SK-N-SH (cell line): ENCODE measurements at places on chromosomes 13 and 19.

DNA sequence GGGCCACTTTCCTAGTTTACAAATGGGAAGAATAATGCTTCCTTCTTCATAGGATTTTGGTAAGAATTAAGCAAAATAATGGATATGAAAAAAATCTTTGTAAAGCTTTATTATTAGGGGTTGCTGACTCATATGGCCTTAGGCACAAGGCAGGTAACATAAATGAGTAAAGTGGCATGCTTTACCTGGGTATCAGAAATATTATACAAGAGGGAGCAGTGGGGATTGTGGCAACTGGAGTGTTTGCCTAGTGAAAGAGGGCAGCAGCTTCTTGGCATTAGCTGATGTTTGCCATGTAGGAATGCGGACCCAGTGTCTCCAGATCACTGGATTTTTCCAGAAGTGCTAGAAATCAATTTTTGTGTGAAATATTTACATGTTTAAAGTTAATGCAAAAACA lies 19.5 kb downstream of the WDFY2 start:
- H3K27me3 ChIP-seq: no peaks in the 10 kb centered on the region
- no peaks in the 10 kb centered on the region for H3K36me3 ChIP-seq
- no peak overlapping the region for H3K27ac ChIP-seq
- DNase-seq: no peak

DNA sequence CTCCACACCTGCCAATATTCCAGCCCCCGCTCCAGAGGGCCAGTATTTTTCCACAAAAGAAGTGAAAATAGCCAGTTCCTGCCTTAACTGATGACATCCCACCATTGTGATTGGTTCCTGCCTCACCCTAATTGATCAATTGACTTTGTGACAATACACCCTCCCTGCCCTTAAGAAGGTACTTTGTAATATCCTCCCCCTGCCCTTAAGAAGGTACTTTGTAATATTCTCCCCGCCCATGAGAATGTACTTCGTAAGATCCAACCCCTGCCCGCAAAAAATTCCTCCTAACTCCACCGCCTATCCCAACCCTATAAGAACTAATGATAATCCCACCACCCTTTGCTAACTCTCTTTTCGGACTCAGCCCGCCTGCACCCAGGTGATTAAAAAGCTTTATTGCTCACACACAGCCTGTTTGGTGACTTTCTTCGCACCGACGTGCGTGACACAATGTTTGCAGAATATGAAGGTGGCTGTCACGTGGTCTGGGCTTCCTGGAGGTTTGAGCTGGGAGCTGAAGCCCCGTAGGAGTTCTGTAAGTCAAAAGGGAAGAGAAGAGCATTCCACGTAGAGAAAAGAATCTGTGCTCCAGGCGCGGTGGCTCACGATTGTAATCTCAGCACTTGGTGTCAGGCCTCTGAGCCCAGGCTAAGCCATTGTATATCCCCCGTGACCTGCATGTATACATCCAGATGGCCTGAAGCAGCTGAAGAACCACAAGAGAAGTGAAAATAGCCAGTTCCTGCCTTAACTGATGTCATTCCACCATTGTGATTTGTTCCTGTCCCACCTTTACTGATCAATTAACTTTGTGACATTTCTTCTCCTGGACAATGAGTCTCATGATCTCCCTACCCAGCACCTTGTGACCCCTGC lies 6.2 kb upstream of the FUT3 start:
- no peak for DNase-seq
- H3K27me3 ChIP-seq: peaks cover 18% of the 10 kb centered on the region
- H3K27ac ChIP-seq: no peak overlapping the region
- H3K36me3 ChIP-seq: no peaks in the 10 kb centered on the region
- no peaks in the 10 kb centered on the region for H3K4me1 ChIP-seq

GRCh38 chr13:20782116-20782708 lies 8.5 kb upstream of the EEF1AKMT1 start:
- H3K27ac ChIP-seq: no peak overlapping the region
- H3K36me3 ChIP-seq: peaks cover 35% of the 10 kb centered on the region
- H3K4me3 ChIP-seq: no peak overlapping the region
- H3K4me1 ChIP-seq: no peaks in the 10 kb centered on the region

GRCh38 chr13:51645154-51645650 lies 60.9 kb downstream of the WDFY2 start:
- peaks cover 18% of the 10 kb centered on the region for H3K4me1 ChIP-seq
- H3K36me3 ChIP-seq: no peaks in the 10 kb centered on the region

DNA sequence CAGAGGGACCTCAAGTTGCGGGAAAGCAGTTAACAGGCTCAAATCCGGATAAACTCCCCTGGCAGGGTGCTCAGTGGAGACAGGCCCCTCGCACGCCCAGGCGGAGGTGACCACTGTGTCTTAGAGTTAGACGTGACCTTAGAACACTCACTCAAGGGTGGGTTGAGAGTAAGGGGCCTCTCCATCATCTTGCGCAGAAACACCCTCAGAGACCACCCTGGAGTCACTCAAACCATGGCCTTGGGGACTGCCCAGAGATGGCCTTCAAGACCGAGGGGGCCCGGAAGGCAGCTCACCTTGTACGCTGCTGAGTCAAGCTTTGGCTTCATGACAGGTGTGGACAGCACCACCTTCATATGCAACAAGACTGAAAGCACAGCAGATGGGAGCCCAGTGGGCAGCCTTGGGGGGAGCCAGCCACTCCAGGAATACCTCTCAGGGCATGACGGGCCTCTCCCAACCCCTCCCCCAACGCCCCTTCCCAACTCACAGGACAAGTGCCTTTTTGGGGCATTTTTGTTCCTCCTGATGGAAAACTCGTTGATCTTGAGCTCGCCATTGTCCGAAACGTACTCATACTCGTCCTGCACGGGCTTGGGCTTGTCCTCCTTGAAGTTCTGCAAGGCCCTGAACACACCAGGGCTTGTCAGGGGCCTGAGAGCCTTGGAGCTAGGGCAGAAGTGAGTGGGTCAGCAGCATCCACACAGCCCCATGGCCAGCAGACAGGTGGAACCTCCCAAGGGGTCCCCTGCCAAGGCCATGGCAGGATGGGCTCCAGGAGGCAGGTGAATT lies 229.2 kb downstream of the TUBA3C start:
- no peaks in the 10 kb centered on the region for H3K36me3 ChIP-seq
- H3K4me1 ChIP-seq: no peaks in the 10 kb centered on the region
- no peak overlapping the region for H3K4me3 ChIP-seq
- no peaks in the 10 kb centered on the region for H3K27me3 ChIP-seq

DNA sequence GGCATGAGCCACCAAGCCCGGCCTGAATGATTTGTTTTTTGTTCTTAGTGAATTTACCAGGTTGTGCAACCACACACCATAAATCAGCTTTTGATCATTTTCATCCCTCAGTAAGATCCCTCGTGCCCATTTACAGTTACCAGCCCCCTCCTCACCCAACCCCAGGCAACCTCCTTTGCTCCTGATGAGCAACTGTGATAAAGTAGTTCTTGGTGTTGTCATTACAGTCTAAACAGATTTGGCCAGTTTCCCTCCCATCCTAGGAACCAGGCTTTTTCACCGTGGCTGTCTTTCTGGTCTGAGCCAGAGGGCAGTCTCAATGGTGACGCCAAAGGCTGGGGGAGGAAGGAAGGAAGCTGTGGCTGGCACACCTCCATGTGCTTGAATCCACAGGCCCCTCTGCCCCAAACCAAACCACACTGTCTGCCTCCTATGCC lies 61.2 kb upstream of the WDFY2 start:
- H3K27ac ChIP-seq: peak overlapping the region; percentile 35; the same call in 1 of the 2 replicates
- H3K36me3 ChIP-seq: no peaks in the 10 kb centered on the region
- H3K27me3 ChIP-seq: no peaks in the 10 kb centered on the region
- no peak overlapping the region for H3K4me3 ChIP-seq

DNA sequence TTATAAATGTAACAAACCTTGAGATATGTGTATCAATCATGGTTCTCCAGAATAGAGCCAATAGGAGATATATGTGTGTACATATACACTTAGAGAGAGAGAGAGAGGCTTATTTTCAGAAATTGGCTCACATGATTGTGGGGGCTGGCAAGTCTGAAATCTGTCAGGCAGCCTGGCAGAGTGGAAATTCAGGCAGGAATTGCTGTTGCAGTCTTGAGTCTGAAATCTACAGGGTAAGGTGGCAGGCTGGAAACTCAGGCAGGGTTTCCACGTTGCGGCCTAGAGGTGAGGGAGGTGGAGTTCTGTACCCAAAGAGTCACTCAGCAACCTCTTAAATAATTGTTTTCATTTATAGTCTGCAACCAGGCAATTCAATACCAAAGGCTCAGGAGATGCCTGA lies 218.4 kb downstream of the B3GLCT start:
- H3K4me1 ChIP-seq: no peaks in the 10 kb centered on the region
- H3K27ac ChIP-seq: no peak overlapping the region

GRCh38 chr19:55485439-55486011 lies 537 bp downstream of the NAT14 start:
- peak overlapping the region; percentile 80 for H3K4me3 ChIP-seq
- H3K36me3 ChIP-seq: peaks cover 7% of the 10 kb centered on the region; the same call in 1 of the 2 replicates
- no peaks in the 10 kb centered on the region for H3K27me3 ChIP-seq
- H3K27ac ChIP-seq: peak overlapping the region; percentile 97

DNA sequence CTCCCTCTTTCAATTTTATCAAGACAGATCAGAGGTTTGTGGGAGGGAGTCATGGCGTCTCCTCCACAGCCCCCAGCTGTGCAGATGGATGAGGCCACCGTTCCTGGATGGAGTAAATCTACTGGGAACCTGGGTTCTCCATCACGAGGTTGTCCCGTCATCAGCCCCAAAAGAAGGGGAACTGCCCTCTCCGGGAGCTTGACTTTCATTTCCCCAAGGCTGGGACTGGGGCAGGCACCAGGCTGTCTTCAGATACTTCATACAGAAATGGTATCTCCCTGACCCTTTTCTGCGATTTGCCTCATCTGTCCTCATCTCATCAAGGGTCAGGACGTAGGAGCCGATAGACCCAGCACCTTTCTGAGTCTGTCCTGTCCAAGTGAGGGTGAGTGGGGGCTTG lies 9.8 kb downstream of the LILRB2 start:
- H3K4me1 ChIP-seq: no peaks in the 10 kb centered on the region
- peaks cover 56% of the 10 kb centered on the region for H3K27me3 ChIP-seq
- H3K36me3 ChIP-seq: no peaks in the 10 kb centered on the region
- DNase-seq: no peak
- H3K27ac ChIP-seq: no peak overlapping the region

DNA sequence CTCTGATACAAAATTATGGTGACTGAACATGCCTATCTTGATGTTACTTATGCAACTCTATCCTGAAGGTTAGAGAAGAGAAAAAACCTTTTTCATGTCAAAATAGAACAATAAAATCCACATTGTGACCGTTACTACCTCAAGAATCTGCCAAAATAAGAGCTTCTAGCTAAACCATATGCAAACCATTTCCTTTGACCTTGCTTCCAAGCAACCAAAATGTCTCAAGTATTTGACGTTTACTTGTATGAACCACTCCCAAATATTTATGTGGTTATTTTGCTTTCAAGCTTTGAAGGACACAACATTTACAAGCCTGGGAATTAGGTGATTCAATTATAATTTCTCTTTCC lies 13.9 kb downstream of the FOXO1 start:
- DNase-seq: no peak
- peaks cover 15% of the 10 kb centered on the region; the same call in 1 of the 2 replicates for H3K4me1 ChIP-seq
- H3K36me3 ChIP-seq: no peaks in the 10 kb centered on the region
- no peak overlapping the region for H3K27ac ChIP-seq
- H3K4me3 ChIP-seq: no peak overlapping the region
- H3K27me3 ChIP-seq: no peaks in the 10 kb centered on the region

- no peak for DNase-seq
- no peaks in the 10 kb centered on the region for H3K4me1 ChIP-seq
- no peak overlapping the region for H3K4me3 ChIP-seq
- no peak overlapping the region for H3K27ac ChIP-seq
- no peaks in the 10 kb centered on the region for H3K36me3 ChIP-seq
Measured at GRCh38 chr13:87093399-87093798, 577.8 kb upstream of the SLITRK5 start.

- peaks cover 14% of the 10 kb centered on the region; the same call in 1 of the 2 replicates for H3K36me3 ChIP-seq
- no peak overlapping the region for H3K4me3 ChIP-seq
- no peak for DNase-seq
Measured at GRCh38 chr13:20609145-20609544, 42.2 kb downstream of the IFT88 start.

GRCh38 chr13:111652676-111653075 lies 332.2 kb downstream of the TEX29 start:
- no peaks in the 10 kb centered on the region; the same call in 1 of the 2 replicates for H3K27me3 ChIP-seq
- H3K4me3 ChIP-seq: no peak overlapping the region
- no peaks in the 10 kb centered on the region for H3K4me1 ChIP-seq
- H3K36me3 ChIP-seq: no peaks in the 10 kb centered on the region
- no peak for DNase-seq

- H3K27ac ChIP-seq: no peak overlapping the region
- H3K36me3 ChIP-seq: peaks cover 24% of the 10 kb centered on the region; the same call in 1 of the 2 replicates
- no peaks in the 10 kb centered on the region for H3K27me3 ChIP-seq
- no peak overlapping the region for H3K4me3 ChIP-seq
- DNase-seq: no peak
Measured at GRCh38 chr19:44869733-44870470, 21.2 kb upstream of the TOMM40 start.

GRCh38 chr19:49585023-49585422 lies 3.9 kb downstream of the PRRG2 start:
- peaks cover 13% of the 10 kb centered on the region; the same call in 1 of the 2 replicates for H3K4me1 ChIP-seq
- no peak overlapping the region for H3K4me3 ChIP-seq
- H3K27ac ChIP-seq: no peak overlapping the region
- DNase-seq: peak; percentile 54
- H3K36me3 ChIP-seq: no peaks in the 10 kb centered on the region
- H3K27me3 ChIP-seq: no peaks in the 10 kb centered on the region

GRCh38 chr19:41910992-41911888 lies 17.0 kb downstream of the ERFL start:
- H3K36me3 ChIP-seq: no peaks in the 10 kb centered on the region
- peaks cover 35% of the 10 kb centered on the region for H3K27me3 ChIP-seq
- no peaks in the 10 kb centered on the region for H3K4me1 ChIP-seq
- DNase-seq: no peak
- no peak overlapping the region for H3K27ac ChIP-seq

DNA sequence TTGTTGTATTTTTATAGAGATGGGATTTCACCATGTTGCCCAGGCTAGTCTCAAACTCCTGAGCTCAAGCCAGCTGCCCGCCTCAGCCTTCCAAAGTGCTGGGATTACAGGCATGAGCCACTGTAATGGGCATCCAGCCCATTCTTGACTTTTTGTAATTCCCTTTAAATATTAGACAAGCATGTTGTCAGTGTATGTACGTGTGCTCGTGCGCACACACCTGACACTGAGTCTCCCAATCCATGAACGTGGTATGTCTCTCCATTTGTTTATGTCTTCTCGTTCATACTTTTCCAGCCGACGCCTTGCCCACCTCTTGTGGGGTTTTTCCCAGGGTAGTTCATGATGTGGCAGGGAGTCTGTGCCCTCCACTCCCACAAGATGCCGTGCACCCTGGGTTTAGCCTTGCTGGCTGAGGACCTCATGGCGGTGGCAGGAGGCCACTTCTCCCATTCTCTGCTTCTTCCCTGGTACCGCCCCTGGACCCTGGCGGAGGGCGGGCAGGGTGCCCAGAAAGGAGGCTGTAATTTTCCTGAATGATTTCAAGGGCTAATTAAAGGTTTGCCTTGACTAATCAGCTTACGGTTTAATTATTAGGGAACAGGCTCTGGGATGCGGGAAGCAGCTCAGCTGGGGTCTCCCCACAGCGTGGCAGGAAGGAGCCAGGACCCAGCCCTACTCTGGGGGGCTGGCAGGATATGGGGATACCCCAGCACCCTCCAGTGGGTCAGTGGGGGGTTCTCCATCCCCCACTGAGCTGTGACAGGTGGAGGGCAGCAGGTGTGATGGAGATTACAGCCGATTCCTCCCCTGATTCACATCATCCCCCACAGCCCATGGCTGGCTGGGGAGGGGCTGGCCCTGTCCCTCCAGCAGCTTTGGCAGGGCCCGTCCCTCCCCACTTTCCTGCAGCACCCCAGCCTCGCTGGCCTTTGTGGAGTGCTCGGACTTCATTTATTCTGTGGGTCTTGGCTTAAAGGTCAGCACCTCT lies 12.9 kb downstream of the PAK4 start:
- no peak overlapping the region for H3K4me3 ChIP-seq
- peaks cover 36% of the 10 kb centered on the region for H3K4me1 ChIP-seq
- DNase-seq: peak; percentile 29
- H3K27ac ChIP-seq: no peak overlapping the region
- H3K27me3 ChIP-seq: no peaks in the 10 kb centered on the region
